ENCODE measurements at places on chromosomes 7 and 10.

DNA sequence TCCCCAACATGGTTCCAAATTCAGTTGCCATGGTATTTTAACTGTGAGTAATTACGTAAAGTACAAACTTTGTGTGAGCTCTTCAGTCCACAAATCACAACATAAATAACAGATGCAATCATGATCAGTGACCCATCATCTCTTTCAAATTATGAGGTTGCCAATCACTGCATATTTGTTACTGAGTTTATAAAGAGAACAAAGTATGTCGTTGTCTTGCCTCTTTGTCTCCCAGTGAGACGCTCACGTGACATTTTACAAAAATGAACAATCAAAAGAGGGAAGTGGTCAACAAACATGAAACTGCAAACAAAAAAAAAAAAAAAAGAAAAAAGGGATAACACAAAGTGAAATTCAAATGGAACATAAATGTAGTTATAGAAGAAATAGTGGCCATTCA is 122.7 kb upstream of the PDSS1 start:
- DNase-seq: no peak

DNA sequence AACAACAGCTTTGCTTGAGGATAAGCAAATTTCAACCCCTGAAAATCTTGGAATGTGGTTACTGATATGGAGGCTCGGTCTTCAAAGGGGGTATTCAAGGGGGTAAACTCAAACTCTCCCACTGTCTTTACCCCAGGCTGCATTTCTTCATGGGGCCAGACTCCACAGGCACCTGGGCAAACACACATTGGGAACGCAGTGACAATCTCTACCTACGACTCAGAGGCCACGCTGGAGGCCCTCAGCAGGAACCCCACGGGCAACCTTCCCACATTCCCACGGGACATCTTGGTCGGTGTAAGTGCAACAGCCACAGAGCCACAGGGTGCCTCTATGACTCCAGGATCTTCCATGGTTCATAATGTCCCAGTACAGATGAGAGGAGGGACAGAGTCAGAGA is 2.2 kb upstream of the INSIG1 start:
- no peak for DNase-seq

GRCh38 chr7:136884492-136884891 is 16.0 kb downstream of the CHRM2 start:
- no peak for DNase-seq

GRCh38 chr7:87448388-87448787 is 27.1 kb downstream of the ABCB4 start:
- DNase-seq: no peak

GRCh38 chr10:79237454-79238157 is 109.7 kb upstream of the PPIF start:
- no peak for DNase-seq

DNA sequence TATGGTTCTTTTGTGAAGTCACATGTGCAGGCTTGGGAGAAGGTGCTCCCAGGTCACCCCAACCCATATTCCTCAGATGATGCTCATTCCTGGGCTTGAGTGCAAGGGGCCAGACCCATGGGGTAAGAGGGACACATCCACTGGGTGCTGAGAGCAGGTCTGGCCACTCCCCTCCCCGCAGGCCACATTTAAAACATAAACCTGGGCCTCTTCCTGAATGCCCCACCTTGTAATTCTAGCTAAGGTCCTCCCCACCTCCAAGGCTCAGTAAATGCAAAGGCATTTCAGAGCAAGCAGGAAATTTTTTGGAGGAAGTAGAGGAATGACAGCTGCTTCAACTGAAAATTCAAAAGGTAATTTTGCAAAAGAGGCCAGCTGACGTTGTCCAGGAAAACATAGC is 172.5 kb downstream of the ARHGAP21 start:
- no peak for DNase-seq

DNA sequence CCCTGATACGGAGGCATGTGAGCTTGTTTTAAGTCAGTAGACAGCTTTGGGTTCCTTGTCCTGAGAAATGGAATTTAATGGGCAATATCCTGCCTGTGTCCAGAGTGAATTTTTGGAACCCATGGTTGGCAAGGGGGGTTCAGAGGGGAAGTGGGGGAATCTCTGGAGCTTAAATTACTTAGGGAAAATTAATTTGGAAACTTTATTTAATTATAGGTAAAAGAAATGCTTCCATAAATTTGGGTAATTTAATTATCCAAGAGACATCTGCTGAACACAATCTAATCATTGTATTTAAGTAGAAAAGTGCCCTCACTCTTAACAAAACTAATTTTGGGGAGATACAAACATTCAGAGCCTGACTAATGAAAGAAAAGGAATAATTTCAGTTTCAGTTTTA is 99.7 kb downstream of the PLXNA4 start:
- DNase-seq: no peak

- no peak for DNase-seq
These were observed 7.2 kb downstream of the GSTO2 start for GRCh38 chr10:104276192-104276591.

GRCh38 chr10:5305374-5305773 is 59.4 kb upstream of the UCN3 start:
- DNase-seq: no peak

GRCh38 chr10:70053218-70053840 is 683 bp downstream of the MACROH2A2 start:
- DNase-seq: no peak

DNA sequence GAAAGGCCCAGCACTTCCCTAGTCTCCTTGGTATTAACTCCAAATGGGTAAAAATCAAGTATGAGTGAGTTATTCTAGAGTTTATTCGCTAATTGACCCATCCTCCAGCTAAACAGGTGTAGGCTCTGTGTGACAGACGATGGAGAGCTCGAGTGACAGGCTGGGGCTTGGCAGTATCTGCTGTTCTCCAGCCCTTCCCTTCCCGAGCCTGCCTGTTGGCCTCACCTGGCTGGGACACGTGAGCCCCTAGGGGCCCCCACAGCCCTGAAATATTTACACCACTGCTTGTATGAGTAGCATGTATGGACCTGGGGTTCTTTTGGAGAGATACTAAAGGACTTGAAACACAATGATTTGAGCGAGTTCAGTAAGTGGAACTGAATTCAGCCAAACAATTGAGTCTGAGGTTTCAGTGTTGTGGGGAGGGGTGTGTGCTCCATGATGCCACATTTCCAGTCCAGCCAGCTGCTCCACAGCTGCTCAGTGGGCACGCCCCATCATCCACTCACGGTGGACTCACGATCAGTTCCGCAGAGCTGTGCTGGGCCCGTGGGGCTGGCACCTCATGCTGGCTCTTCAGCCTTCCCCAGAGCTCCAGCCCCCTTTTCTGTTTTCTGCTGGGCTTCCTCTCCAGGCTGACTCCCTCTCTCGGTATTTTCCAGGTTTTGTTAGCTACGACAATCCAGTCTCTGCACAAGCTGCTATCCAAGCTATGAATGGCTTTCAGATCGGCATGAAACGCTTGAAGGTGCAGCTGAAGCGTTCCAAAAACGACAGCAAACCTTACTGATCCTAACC is 283.0 kb downstream of the USP6NL start:
- no peak for DNase-seq

DNA sequence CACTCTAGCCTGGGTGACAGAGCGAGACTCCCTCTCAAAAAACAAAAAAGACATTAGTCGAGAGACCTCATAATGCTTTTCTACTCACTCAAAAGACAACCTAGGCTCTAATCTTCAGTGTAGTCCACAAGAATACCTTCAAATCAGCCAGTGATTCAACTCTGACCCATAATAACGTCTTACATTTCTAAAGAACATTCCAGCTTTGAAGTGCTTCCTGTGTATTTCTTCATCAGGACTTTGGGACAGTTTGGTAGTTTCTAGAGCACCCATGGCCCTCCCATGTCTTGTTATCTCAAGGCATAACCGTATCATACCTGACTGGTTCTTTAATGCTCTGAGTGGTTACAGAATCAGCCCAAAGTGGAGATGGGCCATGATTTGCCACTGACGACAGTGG is 221.3 kb downstream of the SKIDA1 start:
- no peak for DNase-seq

- DNase-seq: no peak
These were observed 137.3 kb downstream of the SEMA3C start for GRCh38 chr7:80781561-80781979.

DNA sequence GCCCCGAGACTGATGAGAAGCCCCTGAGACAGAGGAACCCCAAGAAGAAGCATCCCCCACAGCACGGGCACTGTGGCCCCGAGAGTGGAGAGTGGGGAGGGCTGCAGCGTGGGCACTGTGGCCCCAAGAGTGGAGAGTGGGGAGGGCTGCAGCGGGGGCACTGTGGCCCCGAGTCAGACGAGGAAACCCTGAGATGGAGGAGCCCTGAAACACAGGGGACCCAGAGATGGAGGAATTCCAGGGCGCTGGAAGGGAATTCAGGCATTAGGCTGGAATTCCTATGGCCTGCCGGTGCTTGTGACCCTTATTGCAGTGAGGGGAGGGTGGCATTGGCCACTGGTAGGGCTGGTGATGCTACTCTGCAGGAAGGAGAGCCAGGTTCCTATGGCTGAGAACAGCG is 168.6 kb upstream of the SHH start:
- DNase-seq: no peak

- no peak for DNase-seq
These were observed 19.6 kb downstream of the R3HCC1L start for GRCh38 chr10:98154076-98154475.

DNA sequence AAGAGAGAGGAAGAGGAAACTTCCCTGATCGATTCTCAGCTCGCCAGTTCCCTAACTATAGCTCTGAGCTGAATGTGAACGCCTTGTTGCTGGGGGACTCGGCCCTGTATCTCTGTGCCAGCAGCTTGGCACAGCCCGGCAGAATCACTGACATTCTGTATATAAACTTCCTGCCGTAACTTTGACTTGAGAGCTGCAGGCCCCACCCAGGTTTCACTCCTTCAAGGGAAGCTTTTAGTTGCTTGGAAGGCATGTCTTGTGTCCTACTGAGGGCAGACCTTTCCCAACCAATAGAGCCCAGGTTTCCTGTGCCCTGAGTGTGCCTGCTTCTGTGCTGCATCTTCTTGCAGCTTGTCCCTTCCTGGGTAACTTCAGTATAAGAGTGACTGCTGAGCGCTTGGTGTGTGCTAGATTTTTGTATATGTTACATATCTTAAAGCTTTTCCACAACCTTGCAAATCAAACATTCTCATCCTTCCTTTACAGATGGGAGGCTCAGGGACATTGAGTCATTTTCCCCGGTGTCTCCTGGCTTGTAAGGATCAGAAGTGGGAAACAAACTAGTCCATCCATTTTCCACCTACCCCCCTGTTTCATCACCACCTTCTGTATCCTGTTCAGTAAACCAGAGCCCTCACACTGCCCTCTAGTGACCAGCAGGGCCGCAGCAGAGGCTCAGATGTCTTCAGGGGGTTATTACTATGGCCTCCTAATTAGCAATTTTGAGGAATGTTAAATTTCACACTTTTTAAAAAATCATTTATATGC is 225.2 kb upstream of the PRSS58 start:
- DNase-seq: no peak

GRCh38 chr10:124587811-124588211 is 126.2 kb downstream of the LHPP start:
- DNase-seq: no peak

DNA sequence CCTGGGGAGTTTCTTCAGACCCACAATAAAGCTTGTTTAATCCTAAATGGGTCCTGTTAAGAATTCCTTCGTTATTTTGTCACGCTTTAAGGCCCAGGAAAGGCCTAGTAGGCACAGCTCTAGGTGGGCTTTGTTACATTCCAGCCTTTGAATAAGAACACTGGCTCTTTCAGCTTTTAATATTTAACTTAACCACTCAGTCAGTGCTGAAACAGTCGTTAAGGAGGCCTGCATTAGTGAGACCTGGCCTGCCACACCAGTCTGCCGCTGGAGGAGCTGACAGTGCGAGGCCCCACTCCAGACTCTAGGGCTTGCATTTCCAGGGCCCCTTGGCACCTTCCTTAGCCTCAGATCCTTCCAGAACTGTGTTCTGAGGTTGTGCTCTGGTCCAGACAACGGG is 351.4 kb downstream of the GLRX3 start:
- DNase-seq: no peak

- DNase-seq: no peak
These were observed 336.0 kb upstream of the GALNT17 start for GRCh38 chr7:70795948-70796347.

GRCh38 chr7:1972744-1973143 is 260.0 kb downstream of the MAD1L1 start:
- DNase-seq: no peak

GRCh38 chr7:151035026-151035717 is 6.9 kb downstream of the ABCB8 start:
- no peak for DNase-seq

GRCh38 chr10:17616403-17617030 is 657 bp downstream of the HACD1 start:
- peak; percentile 13 for DNase-seq

GRCh38 chr7:28408960-28409715 is 3.2 kb upstream of the CREB5 start:
- DNase-seq: peak; percentile 46

DNA sequence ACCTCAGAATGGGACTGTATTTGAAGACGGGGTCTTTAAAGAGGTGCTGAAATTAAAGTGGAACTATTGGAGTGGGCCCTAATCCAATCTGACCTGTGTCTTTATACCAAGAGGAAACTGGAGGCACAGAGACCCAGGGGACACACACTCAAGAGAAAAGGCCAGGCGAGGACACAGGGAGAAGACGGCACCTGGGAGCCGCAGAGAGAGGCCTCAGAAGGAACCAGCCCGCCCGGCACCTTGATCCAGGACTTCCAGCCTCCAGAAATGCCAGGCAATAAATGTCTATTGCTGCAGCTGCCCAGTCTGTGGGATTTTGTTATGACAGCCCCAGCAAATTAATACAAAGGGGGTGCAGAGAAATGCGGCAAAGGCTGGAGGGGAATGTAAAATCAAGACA is 10.5 kb downstream of the CARD11 start:
- DNase-seq: no peak

DNA sequence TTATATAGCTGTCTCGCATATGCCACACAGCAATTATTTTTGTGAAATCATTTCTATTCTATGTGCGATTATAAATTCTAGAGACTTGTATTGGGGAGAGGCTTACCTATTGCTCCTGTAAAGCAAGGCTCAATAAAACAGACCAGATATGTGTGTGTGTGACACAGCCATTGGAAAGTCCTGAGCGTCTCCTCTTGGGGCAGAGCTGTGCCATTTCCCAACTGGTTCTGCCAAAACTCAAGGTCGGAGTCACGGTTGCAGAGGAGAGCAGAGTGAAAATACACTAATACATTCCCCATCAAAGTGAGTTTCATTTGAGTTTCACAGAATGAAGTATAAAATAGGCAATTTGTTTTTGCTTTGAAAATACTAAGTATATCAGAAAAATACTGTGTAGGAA is 567.4 kb upstream of the FZD8 start:
- DNase-seq: no peak

GRCh38 chr10:123257904-123258456 is 103.8 kb downstream of the BUB3 start:
- no peak for DNase-seq

- DNase-seq: no peak
These were observed 1066.5 kb downstream of the SORCS3 start for GRCh38 chr10:105707603-105708002.

- DNase-seq: no peak
These were observed 113.7 kb downstream of the SFMBT2 start for GRCh38 chr10:7297094-7297493.

GRCh38 chr7:134419085-134419484 is 39.8 kb downstream of the AKR1B1 start:
- no peak for DNase-seq
